HL-60 (cell line): ENCODE measurements at places on chromosomes 12 and 14.
A peak's percentile ranks its signal among the peaks of the same experiment; 100 is the strongest.

GRCh38 chr14:96795109-96795828, 1.9 kb upstream of the VRK1 start:
- peak; percentile 72 for DNase-seq

DNA sequence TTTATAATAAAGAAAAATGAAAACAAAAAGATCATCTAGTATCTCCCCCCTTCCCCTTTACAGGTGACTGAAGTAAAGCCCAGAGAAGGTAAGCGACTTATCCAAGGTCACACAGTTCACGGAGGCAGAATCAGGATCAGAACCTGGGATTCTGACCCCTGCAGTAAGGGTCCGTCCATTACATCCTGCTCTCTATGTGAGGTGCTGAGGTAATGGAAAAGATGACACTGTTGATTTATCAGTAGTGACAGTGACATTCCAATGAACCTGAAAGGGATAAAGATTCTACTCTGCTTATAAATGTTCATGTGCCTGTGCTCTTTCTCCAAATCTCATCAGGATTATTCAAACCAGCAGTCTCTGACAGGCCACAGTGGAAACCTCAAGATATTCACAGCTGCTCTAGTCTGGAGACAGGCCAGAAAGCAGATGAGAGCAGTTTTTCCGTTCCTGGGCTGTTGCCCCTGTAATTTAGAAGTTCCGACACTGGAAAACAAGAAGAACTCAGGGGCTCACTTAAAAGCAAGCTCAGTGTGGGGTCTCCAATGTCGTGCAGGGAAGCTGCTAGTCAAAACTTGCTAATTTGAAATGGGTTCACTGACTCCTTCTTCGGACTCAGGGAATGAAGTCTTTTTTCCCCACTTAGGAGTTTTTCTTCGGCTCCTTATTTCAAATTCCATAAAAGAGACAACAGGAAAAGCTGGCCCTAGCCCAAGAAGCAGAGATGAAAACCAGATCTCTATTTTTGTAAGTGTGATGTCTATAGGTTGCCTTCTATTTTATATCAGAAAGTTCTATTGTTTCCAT, 131.8 kb upstream of the EEA1 start:
- no peak for DNase-seq

DNA sequence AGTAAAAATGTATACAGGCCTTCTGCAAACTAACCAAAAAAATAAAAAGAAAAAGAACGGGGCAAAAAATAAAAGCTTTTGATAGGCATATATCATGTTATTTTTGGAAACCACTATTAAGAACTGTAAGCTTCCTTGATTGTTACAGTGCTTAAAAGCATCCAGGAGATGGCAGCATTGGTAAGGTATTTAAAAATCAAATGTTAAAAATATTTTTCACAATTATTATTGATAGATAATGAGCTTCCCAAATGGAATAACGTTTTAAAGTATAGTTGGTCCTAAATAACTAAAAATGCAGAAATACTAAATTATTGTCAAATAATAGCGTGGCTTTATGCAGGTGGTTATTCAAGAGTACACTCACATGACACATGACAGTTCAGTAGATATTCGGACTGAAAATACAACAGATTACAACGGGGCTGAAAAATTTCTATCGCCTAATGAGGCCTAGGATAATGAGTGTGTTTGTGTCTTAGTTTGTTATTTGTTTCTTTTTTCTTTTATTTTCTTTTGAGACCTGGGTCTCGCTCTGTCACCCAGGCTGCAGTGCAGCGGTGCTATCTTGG, 127.2 kb upstream of the ATF7IP start:
- no peak for DNase-seq

DNA sequence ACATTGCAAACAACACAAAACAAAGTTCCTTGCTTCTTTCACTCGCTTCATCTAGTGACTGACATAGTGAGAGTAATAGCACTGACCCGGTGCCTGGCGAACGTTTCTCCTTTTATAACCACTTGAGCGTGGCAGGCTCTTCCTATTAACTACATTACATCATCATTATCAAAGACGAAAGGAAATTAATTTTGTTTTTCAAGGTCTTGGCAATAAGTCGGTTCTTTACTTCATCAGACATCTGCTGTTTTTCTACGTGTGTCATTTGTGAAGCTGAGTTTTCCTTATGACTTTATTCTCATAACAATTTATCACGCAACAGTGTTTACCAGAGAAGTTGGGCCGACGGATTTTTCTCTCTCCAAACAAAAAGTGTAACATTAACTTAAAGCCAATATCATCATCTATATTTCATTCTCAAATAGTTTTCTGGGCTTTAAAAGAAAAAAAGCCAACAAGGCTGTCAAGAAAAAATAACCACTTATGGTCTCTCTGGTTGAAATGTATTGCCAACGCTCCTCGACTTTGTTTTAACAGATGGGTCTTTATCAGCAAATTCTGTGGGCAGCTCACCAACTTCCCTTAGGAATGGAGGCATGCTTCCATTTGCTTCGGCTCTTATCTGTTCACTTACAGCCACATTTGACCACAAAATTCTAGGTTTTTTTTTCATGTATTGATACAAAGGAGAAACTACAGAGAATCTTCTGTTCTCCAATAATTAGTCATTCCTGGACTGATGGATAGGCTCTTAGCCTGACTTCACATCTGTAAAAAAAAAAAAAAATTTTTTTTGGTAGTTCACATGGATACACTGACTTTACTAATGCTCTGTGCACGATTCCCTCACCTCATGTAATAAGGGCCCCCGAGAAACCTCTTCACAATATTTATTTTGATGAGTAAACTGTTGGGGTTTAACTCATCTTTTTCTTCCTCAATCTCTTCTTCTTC, 97.1 kb upstream of the CDKN3 start:
- no peak for DNase-seq

DNA sequence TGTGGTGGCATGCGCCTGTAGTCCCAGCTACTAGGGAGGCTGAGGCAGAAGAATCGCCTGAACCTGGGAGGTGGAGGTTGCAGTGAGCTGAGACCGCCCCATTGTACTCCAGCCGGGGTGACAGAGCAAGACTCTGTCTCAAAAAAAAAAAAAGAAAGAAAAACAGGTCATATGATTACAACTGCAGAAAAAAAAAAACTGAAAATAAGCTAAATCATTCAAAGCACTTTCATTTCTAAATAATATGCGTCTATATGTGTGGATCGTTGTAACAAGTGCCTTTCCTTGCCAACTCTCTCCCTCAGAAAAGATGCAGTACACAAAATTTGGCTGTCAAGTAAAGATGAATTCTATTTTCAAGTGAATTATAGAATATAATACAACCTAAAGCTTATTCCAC, 42.4 kb downstream of the ATXN2 start:
- DNase-seq: no peak

DNA sequence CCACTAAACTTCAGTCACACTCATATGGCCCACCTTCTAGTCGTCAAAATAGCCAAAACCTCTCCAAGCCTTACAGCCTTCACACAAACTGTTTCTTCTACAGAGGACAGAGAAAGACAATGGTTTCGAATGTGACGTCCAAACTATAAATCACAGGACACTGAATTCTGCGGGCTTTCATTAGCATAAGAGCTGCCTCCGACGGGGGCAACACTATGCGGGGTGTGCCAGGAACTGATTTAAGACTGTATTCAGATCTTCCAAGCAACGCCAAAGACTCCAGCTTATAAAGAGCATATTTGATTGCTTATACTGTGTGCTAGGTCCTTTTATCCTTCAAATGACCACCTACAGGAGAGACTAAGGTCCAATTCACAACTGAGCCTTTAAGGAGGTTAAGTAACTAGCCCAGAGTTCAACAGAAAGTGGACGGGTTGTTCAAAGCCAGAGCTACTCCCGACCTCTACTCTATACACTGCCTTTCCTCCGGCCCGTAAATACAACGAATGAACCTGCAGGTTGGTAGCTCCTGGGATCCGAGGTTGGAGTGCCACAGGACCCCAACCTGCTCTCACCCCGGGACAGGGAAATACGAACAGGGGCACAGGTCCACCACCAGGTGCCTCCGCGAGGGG, 575 bp downstream of the L2HGDH start:
- no peak for DNase-seq
